Esophagus (tissue), 2 donors: ENCODE measurements at places on chromosomes 2 and 18. TPM values are rescaled to one million over a fixed set of nuclear protein-coding genes. Genes with fewer than 3 reads are reported as not detected.

C2orf81 gene
- polyA plus RNA-seq, result 0.92 TPM

CFC1 gene
- not detected for polyA plus RNA-seq

ANO7 gene
- polyA plus RNA-seq, result 0.14 TPM

SP110 gene
- 7.2 TPM for polyA plus RNA-seq

TUBA4A gene
- polyA plus RNA-seq, result 89.0 TPM

C2orf74 gene
- polyA plus RNA-seq, result 5.3 TPM

FOXI3 gene
- polyA plus RNA-seq, result not detected

GRHL1 gene
- polyA plus RNA-seq, result 94.7 TPM

REG3A gene
- polyA plus RNA-seq, result 1.5 TPM
